ENCODE measurements at places on chromosomes 16 and 17.

- no peak for DNase-seq
Observed at GRCh38 chr16:69476920-69477443, 52.6 kb downstream of the CYB5B start.

GRCh38 chr17:521183-521525 is 168.5 kb upstream of the RPH3AL start:
- DNase-seq = no peak

- DNase-seq = no peak
Observed at GRCh38 chr17:57512691-57513090, 232.4 kb downstream of the CCDC182 start.

DNA sequence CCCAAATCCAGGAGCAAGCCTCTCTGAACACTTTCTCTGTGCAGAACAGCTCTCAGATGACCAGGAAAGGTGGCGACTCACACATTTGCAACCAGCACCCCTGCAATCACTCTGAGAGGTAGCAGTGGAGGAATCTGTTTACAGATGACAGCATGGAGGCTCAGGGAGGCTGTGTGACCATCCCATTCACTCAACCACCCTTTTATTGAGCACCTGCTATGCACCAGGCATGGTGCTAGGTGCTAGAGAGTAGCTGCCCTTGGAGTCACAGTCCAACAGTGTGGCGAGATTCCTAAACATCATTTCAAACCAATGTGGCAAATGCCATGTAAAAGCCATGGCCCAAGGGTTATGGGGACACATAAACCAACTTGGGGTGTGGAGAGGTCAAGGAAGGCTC is 1.5 kb upstream of the ITGB4 start:
- DNase-seq = no peak

DNA sequence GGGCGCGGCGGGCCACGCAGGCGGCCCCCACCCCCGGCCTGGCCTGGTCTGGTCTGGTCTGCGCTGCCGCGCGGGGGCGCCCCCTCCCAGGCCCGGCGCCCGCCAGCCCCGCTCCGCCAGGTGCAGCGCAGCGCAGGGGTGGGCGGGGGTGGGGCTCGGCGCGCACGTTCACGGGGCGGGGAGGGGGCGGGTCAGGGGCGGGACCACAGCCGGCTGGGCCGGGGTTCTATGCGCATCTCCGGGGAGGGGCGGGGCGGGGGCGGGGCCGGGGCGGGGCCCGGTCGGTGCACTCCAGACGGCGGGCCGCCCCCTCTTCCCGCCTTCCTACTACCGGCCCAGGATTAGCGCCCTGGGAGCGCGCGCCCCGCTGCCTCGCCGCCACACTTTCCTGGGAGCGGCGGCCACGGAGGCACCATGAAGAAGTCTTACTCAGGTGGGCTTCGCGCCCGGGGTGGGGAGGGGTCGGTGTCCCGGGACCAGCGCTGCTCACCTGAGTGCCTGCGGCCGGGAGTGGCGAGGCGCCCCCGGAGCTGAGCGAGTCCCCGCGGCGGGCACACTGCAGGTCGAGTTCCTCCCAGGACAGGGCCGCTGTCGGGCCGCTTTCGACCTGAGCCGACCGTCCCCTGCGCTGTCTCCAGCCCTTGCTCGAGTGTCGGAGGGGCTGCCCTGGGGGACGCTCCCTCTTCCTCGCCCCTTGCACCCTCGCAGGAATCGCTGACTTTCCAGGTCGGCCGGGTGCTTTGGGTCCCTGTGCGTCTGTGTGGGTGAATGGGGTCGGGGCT is 140.5 kb downstream of the SEC14L1 start:
- DNase-seq = peak; percentile 74

DNA sequence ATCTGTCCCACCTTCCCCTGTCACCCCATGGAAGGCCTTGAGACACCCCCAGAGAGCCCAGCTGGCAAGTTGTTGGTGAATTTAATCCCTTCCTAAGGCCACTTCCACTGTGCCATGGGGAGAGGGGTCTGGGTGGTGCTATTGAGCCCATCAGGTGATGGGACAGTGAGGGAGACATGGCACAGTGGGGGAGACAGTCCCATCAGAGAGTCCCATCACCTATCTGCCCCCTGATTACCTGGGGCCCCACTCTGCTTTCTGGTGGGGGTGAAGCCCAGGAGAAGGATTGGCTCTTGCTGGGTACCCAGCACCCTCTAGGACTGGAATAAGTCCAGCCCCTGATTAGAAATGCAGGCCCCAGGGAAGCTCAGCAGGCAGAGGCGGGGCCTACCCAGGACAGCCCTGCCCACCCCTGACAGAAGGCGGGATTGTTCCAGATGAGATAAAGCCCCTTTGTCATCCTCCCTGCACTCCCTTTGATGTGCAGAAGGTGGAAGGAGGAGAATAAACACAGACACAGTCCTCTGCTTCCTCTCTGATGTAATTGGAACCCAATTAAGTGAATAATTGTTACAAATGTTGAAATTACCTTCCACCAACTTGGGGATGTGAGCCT is 18.9 kb downstream of the TMEM132E start:
- no peak for DNase-seq

DNA sequence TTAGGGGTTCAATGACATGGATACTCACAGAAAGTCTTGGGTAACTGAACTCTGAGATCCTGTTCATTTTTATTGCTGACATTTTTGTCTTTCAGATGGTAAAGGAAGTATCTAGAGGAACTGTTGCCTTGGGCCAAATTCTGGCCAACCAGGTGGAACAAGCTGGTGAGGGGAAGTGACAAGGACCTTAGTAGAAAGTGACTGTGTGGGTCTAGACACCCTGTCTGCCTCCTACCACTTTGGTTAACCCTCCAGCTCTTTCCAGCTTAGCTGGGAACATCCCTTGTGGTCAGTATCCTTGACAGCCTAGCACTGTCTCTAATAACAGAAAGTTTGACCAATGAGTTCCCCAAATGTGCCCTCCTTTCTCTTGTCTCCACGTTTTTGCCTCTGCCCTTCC is 28.8 kb upstream of the PRKCB start:
- no peak for DNase-seq

GRCh38 chr17:28488533-28489276 is 15.3 kb downstream of the SLC13A2 start:
- DNase-seq = no peak

GRCh38 chr16:660459-661183 is 7.3 kb upstream of the RHOT2 start:
- DNase-seq = peak; percentile 90

DNA sequence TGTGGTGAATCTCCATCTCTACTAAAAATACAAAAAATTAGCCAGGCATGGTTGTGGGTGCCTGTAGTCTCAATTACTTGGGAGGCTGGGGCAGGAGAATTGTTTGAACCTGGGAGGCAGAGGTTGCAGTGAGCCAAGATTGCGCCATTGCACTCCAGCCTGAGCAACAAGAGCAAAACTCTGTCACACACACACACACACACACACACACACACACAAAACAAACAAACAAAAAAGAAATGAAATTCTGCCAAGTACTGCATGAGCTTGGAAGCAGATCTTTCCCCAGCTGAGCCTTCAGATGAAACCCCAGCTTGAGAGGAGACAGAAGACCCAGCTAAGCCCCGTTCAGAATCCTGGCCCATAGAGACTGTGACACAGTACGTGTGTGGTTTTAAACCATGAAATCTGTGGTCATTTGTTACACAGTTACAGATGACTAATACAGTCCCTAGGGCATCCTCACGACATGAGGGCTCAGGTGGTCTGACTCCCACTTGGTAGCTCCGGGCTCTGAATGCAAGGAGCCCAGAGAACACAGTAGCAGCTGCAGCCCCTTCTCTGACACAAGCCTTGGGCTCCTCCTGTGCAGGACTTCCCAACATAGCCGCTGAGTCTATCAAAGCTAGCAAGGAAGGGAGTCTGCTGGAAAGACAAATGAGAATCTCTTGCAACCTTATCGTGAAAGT is 132.8 kb downstream of the SEC14L1 start:
- no peak for DNase-seq

- DNase-seq = no peak
Observed at GRCh38 chr16:13070268-13070667, 168.9 kb downstream of the SHISA9 start.

DNA sequence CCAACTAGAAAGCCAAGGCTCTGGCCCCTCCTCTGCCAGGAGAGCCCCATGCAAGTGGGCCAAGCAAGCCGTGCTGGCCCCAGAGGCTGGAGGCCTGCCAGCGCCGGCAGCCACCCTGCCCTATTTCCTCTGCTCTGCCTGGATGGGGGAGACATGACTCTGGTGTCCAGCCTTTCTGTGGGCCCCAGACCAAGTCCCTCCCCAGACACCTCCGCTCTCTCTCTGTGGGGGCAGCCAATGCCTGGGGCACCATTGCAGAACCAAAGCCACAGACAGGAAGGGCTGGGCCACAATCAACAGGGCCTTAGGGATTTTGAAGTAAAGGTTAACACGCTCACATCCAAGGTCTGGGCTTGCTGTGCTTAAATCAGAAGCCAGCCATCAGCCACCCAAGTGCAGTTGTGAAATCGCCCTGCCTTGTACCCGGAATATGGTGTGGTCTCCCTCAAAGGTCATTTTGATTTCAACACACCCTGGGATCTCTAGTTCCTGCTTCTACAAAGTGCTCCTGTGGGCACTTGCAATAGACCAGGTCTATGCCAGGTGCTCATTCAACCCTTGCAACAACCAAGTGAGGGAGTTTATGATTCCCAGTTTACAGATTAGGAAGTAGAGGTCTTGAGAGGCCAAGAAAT is 63.5 kb upstream of the TEX2 start:
- no peak for DNase-seq

GRCh38 chr16:85662482-85662812 is 26.3 kb downstream of the GINS2 start:
- DNase-seq = no peak

DNA sequence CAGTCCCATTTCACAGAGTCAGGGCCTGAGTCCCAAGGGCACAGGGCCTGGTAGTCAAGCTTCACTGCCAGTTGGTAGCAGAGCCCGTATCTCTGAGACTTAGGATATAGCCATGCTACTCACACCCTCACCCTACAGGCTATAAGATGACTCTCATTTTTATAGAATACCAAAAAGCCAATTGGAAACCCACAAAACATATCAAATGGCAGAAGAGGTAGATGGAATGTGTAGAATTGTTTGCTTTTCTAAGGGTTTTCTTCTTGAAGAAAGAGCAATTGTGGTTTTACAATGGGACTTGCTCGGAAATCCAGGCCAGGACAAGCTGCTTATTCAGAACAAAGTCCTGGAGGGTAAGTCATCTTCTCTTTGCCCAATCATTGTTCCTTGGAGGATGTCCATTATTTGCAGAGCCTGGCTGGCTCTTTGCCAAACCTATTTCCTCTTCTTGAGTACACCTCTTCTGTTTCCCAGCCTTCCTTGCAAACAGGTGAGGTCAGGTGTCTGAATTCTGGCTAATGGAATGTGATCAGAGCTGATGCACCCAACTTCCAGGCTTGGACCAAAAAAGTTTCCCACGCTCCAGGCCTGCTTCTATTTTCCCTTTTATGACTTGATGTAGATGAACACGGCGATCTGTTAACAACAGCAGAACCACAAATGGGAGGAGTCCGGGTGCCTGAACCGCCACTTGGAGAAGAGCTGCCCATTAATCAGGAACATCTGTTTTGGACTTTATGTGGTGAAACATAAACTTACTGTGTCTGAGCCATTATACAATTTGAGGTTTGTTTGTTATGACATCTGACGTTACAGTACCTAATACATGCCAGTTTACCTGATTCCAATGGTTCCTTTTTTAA is 16.9 kb upstream of the CCL22 start:
- DNase-seq = no peak

DNA sequence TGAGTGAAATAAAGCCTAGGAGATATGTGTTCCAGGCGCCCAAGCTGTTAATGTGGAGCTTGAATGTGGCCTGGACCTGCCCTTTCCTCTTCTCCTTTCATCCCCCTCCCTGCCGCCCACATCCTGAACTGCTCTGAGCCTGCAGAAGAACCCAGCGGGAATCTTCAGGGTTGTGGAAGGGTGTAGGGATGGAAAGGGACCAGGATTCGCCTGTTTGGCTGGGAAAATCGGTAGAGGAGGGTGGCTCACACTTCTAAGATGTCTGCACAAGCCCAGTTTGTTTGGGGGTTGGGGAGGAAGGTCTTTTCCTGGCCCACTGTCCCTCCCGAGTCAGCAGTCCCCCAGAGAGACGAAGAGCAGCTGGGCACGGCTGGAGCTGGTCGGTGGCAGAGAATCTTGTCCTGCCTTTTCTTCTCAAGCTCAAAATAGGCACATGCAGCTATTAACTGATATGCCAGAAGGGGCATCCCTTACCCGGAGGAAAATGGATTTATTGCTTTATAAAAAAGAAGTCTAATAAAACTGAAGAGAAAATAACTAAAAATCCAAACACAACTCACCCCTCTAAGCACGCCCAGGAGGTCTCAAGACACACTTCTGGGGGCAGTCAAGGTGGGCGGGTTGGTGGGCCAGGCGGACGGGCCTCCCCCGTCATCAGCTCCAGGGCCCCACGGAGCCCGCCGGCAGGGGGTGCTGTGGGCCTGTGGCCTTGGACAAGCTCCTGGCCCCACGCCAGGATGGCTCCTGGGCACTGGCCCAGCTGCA is 11.5 kb upstream of the PITPNA start:
- DNase-seq = peak; percentile 72

- no peak for DNase-seq
Observed at GRCh38 chr17:291587-291986, 61.0 kb downstream of the RPH3AL start.

DNA sequence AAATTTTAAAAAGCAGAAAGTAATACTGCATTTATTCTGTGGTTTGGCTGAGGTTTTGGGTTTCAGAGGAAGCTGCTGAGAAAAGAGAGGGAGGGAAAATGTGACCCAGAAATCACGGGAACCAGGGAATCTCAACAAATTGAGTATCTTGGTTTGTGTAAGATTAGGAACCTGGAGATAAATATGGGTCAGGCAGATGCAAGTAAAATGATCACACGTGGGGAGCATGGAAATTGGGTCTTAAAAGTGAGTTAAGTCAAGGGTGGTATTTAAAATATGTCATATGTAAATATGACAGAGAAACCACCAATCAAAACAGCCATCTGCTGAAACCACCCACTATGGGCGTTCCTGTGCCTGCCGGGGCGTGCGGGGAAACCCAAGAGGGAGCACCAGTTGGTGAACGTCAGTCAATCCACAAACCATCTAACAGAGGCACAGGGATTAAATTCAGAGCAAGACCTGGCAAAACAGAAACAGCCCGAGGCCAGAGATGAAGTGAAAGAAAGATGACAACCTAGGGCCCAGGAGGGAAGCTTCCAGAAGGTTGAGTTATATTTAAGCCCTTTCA is 33.4 kb downstream of the CDH13 start:
- no peak for DNase-seq

GRCh38 chr16:30372725-30373124 is 1.9 kb upstream of the MYL11 start:
- DNase-seq = no peak

Data from MM.1S (cell line).